ENCODE measurements at places on chromosomes 4 and X.

DNA sequence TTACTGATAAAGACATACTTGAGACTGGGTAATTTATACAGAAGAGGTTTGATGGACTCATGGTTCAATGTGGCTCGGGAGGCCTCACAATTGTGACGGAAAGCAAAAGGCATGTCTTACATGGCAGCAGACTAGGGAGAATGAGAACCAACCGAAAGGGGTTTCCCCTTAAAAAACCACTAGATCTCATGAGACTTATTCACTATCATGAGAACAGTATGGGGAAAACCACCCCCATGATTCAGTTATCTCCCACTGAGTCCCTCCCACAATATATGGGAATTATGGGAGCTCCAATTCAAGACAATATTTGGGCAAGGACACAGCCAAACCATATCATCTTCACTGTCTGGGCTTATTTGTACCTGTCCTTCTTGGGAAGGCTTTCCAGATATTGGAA, 22.8 kb upstream of the MUC7 start:
- DNase-seq, result no peak

DNA sequence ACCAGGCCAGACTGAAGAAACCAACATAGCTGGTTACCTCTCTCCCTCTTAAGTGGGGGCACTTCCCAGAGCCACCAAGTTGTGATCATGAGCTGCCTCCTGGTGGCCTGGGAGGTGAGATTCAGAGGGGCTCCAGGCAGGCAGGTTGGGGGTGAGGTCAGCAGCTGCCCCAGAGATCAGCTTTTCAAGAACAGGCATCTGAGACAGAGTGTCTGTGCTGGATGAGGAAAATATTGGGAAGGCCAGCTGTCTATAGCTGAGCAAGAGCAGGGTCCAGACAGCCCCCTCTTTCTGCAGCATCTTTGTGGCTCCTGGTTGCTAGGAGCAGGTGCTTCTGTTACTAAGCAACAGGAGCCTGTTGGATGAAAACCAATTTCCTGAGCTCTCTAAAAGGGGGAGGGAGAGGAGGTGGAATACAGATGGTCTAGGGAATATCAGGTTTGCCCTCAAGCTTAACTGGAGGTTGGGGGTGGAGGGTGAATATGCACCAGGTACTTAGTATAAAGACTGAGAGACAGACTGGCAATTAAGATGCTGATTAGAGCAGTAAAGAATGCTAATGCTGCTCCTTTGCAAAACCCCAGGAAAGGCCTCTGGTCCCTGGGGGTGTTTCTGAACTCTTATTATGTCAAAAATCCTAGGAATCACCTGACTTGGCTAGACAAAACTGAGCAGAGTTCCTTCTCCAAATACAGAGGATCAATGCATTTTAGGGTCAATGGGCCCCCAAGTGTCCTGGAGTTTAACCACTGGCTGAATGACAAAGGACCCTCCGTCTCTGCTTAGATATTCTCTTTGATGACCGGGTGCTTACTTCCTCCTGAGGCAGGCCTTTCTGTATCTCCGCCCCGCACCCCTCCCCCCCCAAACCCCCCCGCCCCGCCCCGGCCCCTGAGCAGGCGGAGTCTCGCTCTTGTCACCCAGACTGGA, 21.4 kb downstream of the ZCCHC13 start:
- no peak for DNase-seq

- DNase-seq, result no peak
Observed at GRCh38 chrX:70087857-70088630, 25.8 kb downstream of the OTUD6A start.

DNA sequence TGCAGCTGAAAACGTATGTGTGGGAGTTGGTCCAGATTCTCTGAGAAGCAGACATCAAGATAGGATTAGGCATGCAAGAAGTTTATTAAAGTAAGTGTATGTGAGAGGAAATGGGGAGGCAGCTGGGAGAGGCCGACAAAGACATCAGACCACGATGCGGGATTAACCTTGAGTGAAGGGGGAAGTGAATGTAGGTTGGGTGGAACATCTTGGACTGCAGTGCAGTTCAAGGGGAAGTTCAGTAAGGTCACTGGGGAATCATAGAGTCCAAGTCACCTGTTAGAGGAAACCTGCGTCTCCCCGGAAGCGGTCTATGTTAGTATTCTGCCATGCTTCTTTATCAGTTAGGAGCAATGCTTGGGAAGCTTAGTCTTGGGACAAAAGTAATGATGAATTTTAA, 22.0 kb downstream of the CXCL8 start:
- DNase-seq, result no peak

- no peak for DNase-seq
Observed at GRCh38 chr4:123507376-123507775, 110.8 kb downstream of the SPRY1 start.

Measured in activated CD4-positive, CD25-positive, alpha-beta regulatory T cell (primary cell).